ENCODE measurements at places on chromosomes 12 and 14. TPM values are rescaled to one million over a fixed set of nuclear protein-coding genes. Genes with fewer than 3 reads are reported as not detected.

The RASSF9 gene
- total RNA-seq: 3.0 TPM

The TMEM63C gene
- 2.1 TPM for total RNA-seq

The CLEC2D gene
- total RNA-seq: 9.5 TPM

The NRIP2 gene
- not detected for total RNA-seq

The ADAMTS20 gene
- not detected for total RNA-seq

The PTPRB gene
- total RNA-seq: 43.2 TPM

The ZFYVE26 gene
- 22.5 TPM for total RNA-seq

The FGD6 gene
- 64.5 TPM for total RNA-seq

The PTGR2 gene
- total RNA-seq: 12.0 TPM

The BDKRB1 gene
- total RNA-seq: not detected

The PLCZ1 gene
- total RNA-seq: not detected

The TAS2R9 gene
- not detected for total RNA-seq
